ENCODE measurements at places on chromosomes 16 and 17. TPM values are rescaled to one million over a fixed set of nuclear protein-coding genes. Genes with fewer than 3 reads are reported as not detected.

DNA sequence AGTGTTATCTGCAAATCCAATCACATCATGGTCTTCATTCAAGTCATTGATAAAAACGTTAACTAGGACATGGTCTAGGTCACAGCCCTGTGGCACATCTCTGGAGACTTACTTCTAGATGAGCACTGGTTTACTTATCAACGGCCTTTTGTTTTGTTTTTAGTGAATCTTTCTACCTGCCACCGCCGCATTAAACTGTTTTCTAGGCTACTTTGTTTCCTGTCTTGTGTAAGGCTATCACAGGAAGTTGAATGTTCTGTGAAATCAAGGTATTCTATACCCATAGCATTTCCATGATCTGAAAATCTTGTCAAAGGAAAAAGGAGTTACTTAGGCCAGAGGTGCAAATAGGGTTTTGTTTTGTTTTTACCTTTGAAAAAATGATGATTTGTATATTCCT lies 26.9 kb downstream of the SOCS3 start:
- DNase-seq = no peak
- no peak overlapping the region for H3K27ac ChIP-seq
- no peak overlapping the region for H3K4me3 ChIP-seq
- no peaks in the 10 kb centered on the region for H3K27me3 ChIP-seq
- no peaks in the 10 kb centered on the region for H3K36me3 ChIP-seq
- no peaks in the 10 kb centered on the region for H3K4me1 ChIP-seq

- H3K27me3 ChIP-seq = no peaks in the 10 kb centered on the region
- no peak overlapping the region for H3K4me3 ChIP-seq
- H3K4me1 ChIP-seq = no peaks in the 10 kb centered on the region
- no peak overlapping the region for H3K27ac ChIP-seq
- no peak for DNase-seq
- no peaks in the 10 kb centered on the region for H3K36me3 ChIP-seq
Observed at GRCh38 chr16:85145734-85146531, 33.7 kb upstream of the CIBAR2 start.

DNA sequence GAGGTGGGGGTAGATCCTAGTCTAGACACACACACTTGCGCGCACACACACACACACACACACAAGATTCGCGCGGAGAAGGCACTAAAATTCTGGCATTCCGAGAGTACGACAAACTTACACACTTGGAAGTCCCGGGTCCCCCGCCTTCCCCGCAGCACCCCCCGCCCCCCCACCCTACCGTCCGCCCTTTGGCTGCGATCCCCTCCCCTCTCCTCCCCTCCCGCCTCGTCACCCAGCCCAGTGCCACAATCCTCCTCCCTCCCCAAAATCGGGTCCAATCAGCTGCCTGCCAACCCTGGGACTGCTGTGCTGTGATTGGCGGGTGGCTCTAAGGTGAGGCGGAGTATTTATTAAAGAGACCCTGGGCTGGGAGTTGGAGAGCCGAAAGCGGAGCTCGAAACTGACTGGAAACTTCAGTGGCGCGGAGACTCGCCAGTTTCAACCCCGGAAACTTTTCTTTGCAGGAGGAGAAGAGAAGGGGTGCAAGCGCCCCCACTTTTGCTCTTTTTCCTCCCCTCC lies at the start of gene SOX9:
SOX9 (plus strand) TSS at position 379 of the 522 bp plus-strand sequence. CDS start 372 bp downstream, outside the sequence.
- DNase-seq = peak; percentile 93
- H3K27ac ChIP-seq = peak within 1 kb of the TSS; percentile 86
- peaks cover 1% of the 10 kb centered on the region for H3K36me3 ChIP-seq
- H3K4me1 ChIP-seq = peaks cover 25% of the 10 kb centered on the region

DNA sequence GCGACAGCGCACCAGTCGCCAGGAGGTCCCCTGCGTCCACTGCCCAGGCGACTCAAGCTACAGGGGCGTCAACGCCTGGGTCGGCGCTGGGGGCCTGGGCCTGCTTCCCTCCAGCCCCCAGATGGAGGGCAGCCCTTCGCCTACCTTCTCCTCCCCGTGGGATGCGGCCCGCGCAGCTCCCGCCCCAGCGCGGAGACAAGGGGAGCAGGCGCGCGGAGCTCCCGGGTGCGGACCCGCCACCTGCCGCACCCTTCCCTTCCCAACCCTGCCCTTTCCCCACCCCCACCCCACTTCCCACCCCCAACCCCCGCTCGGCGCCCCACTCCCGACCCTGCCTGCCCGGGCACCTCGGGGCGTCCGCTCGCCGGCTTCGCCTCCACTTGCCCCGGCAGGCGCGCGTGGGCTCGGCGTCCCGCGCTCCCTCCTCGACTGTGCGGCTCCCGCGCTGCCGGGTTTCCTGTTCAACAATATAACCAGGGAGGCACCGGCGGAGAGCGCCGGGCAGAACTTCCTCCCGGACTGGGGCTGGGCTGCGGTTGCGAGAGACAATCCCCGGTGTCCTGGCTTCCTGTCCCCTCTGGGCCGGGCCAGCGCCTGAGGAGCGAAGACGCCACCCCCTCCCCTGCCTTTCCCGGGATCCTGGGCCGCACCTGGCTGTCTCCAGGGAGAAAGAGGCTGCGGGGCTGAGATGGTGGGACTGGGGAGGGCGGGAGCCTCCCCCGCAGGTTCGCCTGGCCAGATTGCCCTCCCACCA lies at the start of gene ARHGAP27:
ARHGAP27 (minus strand) TSS at position 466 of the 754 bp plus-strand sequence. CDS start 2,591 bp downstream, outside the sequence.
- no peaks in the 10 kb centered on the region for H3K36me3 ChIP-seq
- 0 out of 2 replicates have a peak, but pooled peaks cover 4% of the 10 kb centered on the region for H3K4me1 ChIP-seq
- H3K27ac ChIP-seq = peak within 1 kb of the TSS; percentile 88
- H3K27me3 ChIP-seq = no peaks in the 10 kb centered on the region
- peak; percentile 39 for DNase-seq

TLE7 gene
- total RNA-seq = not detected
